ENCODE measurements at places on chromosomes 1 and 21.

- DNase-seq: no peak
Measured at GRCh38 chr1:20192364-20192763, 6.0 kb upstream of the PLA2G2C start.

GRCh38 chr1:95126366-95126765 is 9.2 kb downstream of the TLCD4 start:
- no peak for DNase-seq

DNA sequence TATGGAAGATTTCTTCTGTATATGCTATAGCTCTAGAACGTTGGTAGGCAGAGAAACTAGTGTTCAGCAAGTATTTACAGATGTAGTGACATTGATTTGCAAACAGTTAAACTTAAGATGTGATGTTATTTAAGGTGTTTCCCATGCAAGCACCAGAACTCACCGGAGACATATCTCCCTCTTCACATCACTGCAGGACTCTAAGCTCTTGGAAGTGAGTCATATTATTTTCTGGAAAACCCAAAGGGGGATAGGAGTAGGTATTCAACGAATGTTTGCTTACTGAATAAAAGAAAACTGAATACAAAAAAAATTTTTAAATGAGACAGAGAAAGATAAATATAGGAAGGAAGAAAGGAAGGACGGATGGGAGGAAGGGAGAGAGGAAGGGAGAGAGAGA is 25.0 kb downstream of the RGS4 start:
- DNase-seq: no peak

DNA sequence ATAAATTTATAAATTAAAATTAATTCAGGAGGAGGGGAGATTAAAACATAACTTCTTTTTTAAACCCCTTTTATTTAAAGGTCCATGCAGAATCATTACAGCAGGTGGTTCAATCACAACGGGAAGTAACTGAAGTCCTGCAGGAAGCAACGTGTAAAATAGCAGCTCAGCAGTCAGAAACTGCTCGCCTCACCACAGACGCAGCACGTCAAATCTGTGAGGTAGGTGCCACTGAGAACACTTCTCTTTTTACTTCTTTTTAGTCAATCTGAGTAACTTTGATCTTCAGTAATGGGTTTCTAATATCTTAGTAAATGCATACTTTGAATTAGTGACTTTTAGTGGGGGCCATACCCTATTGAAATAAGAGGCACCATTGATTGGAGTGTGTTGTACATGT is 87.0 kb downstream of the CEP350 start:
- no peak for DNase-seq

- DNase-seq: no peak
Measured at GRCh38 chr1:26352338-26352679, 1.6 kb downstream of the CRYBG2 start.

DNA sequence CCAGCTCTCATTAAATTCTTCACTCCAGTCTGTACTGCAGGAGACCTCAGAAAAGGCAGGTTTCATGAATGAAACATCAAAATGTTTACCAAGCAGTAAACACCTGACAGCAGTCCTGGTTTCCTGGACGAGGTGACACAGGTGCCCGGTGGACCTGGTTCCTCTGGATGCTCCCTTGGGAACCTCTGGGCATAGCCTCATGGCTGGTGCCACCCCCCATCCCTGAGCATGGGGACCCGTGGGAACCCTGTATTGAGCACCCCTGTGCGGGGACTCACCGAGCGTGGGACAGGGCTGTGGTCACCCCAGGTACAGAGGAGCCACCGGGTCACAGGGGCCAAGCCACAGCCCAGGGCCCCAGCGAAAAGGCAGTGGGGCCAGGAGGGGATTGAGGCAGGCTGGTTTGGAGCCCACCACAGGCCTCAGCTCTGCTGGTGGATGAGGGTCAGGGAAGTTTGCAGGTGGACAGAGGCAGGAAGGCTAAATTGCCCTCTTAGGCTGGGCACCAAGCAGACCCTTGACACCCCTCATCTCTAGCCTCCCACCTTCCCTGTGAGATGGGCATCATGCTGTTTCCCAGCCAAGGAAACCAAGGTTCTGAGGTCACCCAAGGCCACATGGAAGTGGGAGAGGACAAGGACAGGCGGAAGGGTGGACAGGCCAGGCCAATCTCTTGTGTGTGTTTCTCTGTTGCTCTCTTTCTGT is 158.4 kb downstream of the PTPRU start:
- no peak for DNase-seq

DNA sequence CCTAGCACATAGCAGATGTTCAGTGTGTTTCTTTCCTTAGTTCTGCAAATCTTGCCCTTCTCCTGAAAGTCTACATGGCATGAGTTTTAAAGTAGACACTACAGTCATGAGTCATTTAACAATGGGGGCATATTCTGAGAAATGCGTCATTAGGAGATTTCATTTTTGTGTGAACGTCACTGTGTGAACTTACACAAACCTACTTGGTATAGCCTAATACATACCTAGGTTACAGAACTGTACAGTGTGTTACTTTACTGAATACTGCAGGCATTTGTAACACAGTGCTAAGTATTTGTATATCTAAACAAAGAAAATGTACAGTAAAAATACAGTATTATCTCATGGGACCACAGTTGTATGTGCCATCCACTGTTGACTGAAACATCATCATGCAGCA is 10.0 kb downstream of the TTF2 start:
- no peak for DNase-seq

DNA sequence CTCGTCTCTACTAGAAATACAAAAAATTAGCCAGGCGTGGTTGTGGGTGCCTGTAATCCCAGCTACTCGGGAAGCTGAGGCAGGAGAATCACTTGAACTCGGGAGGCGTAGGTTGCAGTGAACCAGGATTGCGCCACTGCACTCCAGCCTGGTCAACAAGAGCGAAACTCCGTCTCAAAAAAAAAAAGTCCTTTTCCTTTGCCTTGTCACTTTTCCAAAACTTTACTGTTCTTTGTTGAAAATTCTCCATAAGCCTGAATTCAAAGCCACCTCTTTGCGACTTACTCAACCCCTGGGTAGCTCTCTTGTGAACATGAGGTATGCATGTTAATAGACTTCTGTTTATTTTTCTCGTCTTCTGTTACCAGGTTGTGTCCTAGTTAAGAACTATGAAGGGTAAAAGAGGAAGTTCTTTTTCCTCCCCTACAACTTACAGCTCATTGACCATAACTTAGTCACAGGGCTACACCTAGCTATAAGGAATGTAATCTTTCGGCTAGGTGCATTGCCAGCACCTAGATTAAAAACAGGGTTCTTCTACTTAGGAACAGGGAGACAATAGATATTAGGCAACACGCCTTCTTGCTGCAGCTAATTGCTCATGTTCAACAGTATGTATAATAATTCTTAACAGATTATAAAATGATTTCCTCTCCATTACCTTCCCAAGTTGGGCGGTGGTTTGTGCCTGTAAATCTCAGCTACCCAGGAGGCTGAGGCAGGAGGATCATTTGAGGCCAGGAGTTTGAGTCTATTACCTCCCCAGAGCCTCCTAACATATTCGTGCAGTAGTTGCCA is 40.9 kb downstream of the PTAFR start:
- no peak for DNase-seq

GRCh38 chr1:164560121-164560541 is 1.1 kb downstream of the PBX1 start:
- DNase-seq: no peak

All from NT2/D1 (cell line).